K562 (cell line): ENCODE measurements at places on chromosomes 4 and X. TPM values are rescaled to one million over a fixed set of nuclear protein-coding genes. Genes with fewer than 3 reads are reported as not detected.
A peak's percentile ranks its signal among the peaks of the same experiment; 100 is the strongest.

Gene CLGN
- polyA plus RNA-seq = 2.3 and 2.9 TPM in 2 replicates

Gene PPARGC1A
- polyA plus RNA-seq = not detected in 2 replicates

Gene VCX3B
- polyA plus RNA-seq = 3.0 and 3.2 TPM in 2 replicates

Gene SCML1
- polyA plus RNA-seq = not detected in 2 replicates

Gene FGF13
- 33.5 and 36.1 TPM in 2 replicates for polyA plus RNA-seq

DNA sequence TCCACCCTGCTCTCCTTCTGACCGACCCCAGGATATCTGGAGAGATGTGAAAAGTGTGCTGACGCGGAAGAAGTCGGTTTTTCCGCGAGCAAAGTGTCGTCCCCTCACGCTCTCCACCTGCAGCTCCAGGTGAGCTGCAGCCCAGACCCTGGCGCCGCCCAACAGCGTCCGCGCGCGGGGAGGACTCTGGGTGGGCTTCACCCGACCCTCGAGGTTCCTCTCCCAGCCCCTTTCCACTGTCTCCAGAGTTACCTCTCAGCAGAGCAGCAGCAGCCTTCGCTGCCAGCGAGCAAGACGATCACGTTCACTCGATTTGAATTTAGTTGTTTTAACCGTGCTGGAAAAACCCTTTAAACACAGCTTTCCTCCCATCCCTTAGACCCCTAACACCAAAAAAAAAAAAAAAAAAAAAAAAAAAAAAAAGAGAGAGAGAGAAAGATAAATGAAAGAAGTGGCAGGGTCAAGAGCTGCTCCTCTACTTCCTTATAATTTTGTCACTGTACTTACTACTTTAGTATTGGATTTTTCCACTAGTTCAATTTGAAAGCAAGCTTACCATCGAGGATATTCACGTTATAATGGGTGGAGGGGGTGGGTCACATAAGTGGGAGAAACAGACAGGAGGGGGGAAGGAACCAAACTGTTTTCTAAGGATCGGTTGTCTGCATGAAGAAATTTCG is 758 bp upstream of the NR3C2 start:
- H3K36me3 ChIP-seq = no peaks in the 10 kb centered on the region
- H3K4me1 ChIP-seq = peaks cover 34% of the 10 kb centered on the region
- H3K27me3 ChIP-seq = peaks cover 8% of the 10 kb centered on the region; the same call in 1 of the 2 replicates
- peak overlapping the region; percentile 36; the same call in 2 of the 3 replicates for H3K27ac ChIP-seq
- H3K4me3 ChIP-seq = peak overlapping the region; percentile 71

DNA sequence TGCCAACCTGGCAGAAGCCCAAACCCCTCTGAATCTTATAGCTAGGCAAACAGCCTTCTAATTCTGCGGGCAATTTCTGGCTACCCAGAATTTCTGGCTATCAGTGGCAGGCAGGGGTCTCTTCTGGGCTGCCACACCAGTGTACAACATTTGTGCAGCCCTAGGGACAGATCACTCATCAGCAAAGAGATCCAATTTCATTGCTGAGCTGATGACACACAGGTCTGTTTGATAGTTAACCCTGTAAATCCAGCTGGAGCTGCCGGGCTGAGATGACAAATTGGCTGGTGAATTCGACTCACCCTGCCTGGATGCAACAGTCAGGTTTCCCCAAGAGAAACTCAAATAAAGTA is 2.4 kb downstream of the MID1 start:
- no peak for DNase-seq
- no peak overlapping the region for H3K4me3 ChIP-seq
- peaks cover 4% of the 10 kb centered on the region for H3K27me3 ChIP-seq
- H3K36me3 ChIP-seq = no peaks in the 10 kb centered on the region

DNA sequence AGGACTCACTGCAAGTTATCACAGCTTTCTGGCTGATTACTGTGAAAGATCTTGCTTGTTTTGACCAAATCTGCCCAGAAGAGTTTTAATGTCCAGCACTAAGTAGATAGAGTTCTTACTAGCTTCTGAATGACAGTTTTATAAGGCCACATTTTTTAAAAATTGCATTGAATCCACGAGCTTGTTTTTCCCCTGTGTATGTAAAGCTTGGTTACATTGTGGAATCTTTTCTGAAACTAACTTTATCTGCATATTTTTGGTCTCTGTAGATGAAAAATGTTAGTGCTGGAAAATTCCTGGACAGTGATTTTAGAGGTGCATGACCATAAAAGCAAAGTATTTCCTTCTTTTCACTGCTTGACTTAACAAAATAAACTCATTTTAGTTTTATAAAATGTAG is 650.3 kb upstream of the FAM241A start:
- no peak for DNase-seq
- H3K36me3 ChIP-seq = no peaks in the 10 kb centered on the region
- H3K4me1 ChIP-seq = no peaks in the 10 kb centered on the region

- no peak overlapping the region for H3K27ac ChIP-seq
- DNase-seq = no peak
- H3K4me1 ChIP-seq = no peaks in the 10 kb centered on the region
Observed at GRCh38 chr4:179536694-179537093, 2094.5 kb upstream of the AGA start.

- no peaks in the 10 kb centered on the region for H3K4me1 ChIP-seq
- no peaks in the 10 kb centered on the region for H3K27me3 ChIP-seq
- no peak overlapping the region for H3K4me3 ChIP-seq
- no peaks in the 10 kb centered on the region for H3K36me3 ChIP-seq
Observed at GRCh38 chr4:95869961-95870500, 30.1 kb downstream of the PDHA2 start.

- no peak overlapping the region for H3K4me3 ChIP-seq
- H3K27me3 ChIP-seq = no peaks in the 10 kb centered on the region
- DNase-seq = no peak
Observed at GRCh38 chr4:138114434-138114833, 127.7 kb downstream of the SLC7A11 start.

GRCh38 chr4:2060611-2061185 is 1.6 kb downstream of the NAT8L start:
- H3K27ac ChIP-seq = no peak overlapping the region
- no peak for DNase-seq
- H3K36me3 ChIP-seq = peaks cover 3% of the 10 kb centered on the region; the same call in 1 of the 3 replicates
- peaks cover 63% of the 10 kb centered on the region for H3K4me1 ChIP-seq

- H3K4me3 ChIP-seq = no peak overlapping the region
- no peak overlapping the region for H3K27ac ChIP-seq
- no peaks in the 10 kb centered on the region for H3K4me1 ChIP-seq
- no peaks in the 10 kb centered on the region for H3K27me3 ChIP-seq
- no peak for DNase-seq
Observed at GRCh38 chrX:149272690-149273463, 232.2 kb downstream of the IDS start.

- no peaks in the 10 kb centered on the region for H3K4me1 ChIP-seq
- H3K4me3 ChIP-seq = no peak overlapping the region
Observed at GRCh38 chr4:123706973-123707372, 310.4 kb downstream of the SPRY1 start.

DNA sequence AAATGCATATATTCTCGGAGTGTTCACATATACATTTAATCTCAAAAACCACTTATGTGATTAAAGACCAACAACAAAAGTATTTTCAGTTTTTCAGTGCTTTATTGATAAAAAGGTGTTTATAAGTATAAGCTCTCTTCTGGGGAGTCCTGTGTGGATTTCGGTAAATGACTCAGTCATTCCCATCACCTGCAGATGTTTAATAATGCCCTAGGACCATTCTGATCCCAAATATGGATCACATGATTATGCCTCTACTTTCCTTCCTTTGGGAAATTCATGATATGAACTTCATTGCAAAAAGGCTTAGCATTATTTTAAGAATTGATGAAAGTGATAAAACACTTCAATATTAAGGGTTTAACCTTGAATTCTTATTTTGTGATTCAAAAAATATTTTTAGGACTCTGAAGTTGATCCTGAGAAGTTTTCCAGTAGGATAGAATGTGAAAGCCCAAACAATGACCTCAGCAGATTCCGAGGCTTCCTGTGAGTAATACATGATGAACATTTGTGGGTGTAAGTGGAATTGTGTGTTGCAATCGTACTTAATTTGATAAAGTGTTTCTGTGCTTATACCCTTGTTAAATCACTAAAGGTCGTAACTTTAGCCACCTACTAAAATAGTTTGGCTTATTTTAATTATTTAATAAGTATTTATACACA is 40.2 kb downstream of the ATP10D start:
- H3K4me3 ChIP-seq = no peak overlapping the region
- no peak overlapping the region for H3K27ac ChIP-seq
- no peak for DNase-seq
- H3K27me3 ChIP-seq = 0 out of 2 replicates have a peak, but pooled peaks cover 4% of the 10 kb centered on the region
- no peaks in the 10 kb centered on the region for H3K4me1 ChIP-seq

DNA sequence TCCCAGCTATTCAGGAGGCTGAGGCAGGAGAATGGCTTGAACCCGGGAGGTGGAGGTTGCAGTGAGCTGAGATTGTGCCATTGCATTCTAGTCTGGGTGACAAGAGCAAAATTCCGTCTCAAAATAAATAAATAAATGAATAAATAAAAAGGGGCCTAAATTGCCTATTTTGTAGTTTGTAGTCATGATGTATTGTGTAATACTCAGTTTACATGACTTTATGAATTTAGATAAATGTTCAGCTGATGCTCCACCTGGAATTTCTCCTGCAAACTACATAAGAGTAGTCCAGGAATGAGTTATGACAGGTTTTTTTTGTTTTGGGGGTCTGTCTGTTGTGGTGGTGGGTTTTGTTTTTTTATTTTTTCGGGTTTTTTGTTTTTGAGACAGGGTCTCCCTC is 31.1 kb downstream of the RBMX start:
- no peak overlapping the region for H3K27ac ChIP-seq
- peaks cover 10% of the 10 kb centered on the region; the same call in 2 of the 3 replicates for H3K4me1 ChIP-seq
- H3K4me3 ChIP-seq = no peak overlapping the region
- no peak for DNase-seq
- H3K36me3 ChIP-seq = peaks cover 27% of the 10 kb centered on the region

- no peaks in the 10 kb centered on the region for H3K4me1 ChIP-seq
- no peaks in the 10 kb centered on the region; the same call in 2 of the 3 replicates for H3K27me3 ChIP-seq
- DNase-seq = no peak
- H3K27ac ChIP-seq = no peak overlapping the region
- H3K4me3 ChIP-seq = no peak overlapping the region
Observed at GRCh38 chr4:140870427-140870826, 114.2 kb upstream of the TBC1D9 start.

GRCh38 chr4:127606823-127607222 is 25.9 kb upstream of the INTU start:
- no peak overlapping the region for H3K4me3 ChIP-seq
- H3K4me1 ChIP-seq = no peaks in the 10 kb centered on the region
- DNase-seq = no peak
- H3K27me3 ChIP-seq = 0 out of 3 replicates have a peak, but pooled peaks cover 3% of the 10 kb centered on the region

GRCh38 chr4:2767705-2768074 is 11.6 kb upstream of the TNIP2 start:
- no peak overlapping the region for H3K4me3 ChIP-seq
- H3K36me3 ChIP-seq = no peaks in the 10 kb centered on the region
- H3K27ac ChIP-seq = no peak overlapping the region
- H3K4me1 ChIP-seq = peaks cover 5% of the 10 kb centered on the region

- H3K27ac ChIP-seq = no peak overlapping the region
- H3K27me3 ChIP-seq = no peaks in the 10 kb centered on the region
- H3K4me3 ChIP-seq = no peak overlapping the region
- no peaks in the 10 kb centered on the region for H3K4me1 ChIP-seq
- H3K36me3 ChIP-seq = no peaks in the 10 kb centered on the region
Observed at GRCh38 chrX:16082470-16083085, 40.8 kb upstream of the GRPR start.

GRCh38 chr4:28772066-28772465 is 1911.4 kb downstream of the STIM2 start:
- H3K4me3 ChIP-seq = no peak overlapping the region
- no peaks in the 10 kb centered on the region for H3K4me1 ChIP-seq
- no peaks in the 10 kb centered on the region for H3K36me3 ChIP-seq
- no peak for DNase-seq

DNA sequence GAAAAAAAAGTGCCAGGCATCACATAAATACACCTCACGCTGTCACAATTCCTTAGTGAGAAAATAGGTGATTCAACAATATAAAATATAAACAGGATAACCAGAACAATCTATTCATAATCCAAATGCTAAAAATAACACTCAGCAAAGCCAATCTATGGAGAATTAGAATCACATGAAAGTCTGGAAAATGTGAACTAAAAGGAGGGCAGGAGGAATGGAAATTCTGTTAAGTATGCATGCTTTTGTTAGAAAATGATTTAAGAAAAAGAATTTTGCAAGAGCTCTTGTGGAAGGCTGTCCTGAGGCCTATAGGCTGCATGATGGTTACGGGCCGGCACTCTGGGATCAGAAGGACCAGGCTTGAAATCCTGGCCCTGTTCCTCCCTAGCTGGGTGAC is 70.6 kb upstream of the PROM1 start:
- H3K27ac ChIP-seq = no peak overlapping the region
- DNase-seq = no peak
- H3K27me3 ChIP-seq = no peaks in the 10 kb centered on the region
- H3K4me1 ChIP-seq = no peaks in the 10 kb centered on the region
- no peaks in the 10 kb centered on the region for H3K36me3 ChIP-seq
- H3K4me3 ChIP-seq = no peak overlapping the region
